EH (cell line): ENCODE measurements at places on chromosomes 2 and 18.

DNA sequence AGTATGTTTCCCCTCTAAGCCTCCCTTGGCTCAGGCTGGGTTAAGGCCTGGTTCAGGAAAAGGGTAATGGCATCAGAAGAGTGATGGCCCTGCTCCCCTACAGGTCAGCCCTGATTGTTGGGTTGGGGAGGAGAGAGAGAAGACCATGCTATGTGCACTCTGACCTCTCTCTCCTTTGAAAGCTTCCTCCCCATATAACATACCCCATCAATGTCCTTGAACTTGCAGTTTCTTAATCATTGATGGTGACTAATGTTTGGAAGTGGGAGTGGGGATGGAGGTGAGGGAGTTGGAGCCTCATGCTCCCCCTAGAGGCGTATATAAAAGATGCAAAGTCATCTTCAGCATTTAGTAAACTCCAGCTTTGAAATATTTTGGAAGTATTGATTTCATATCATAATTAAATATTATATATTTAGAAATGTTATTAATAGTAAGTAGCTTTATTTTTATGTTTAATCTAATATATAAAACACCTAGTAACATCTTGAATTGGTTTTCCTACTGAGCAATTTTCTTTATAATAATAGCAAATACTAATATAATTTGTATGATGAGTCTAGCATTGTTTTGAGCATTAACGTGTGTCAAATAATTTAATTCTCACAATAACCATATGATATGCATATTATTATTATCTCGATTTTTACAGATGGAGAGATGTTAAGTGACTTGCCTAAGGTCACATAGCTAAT lies 8.8 kb downstream of the PLCL1 start:
- peak; percentile 55 for DNase-seq

DNA sequence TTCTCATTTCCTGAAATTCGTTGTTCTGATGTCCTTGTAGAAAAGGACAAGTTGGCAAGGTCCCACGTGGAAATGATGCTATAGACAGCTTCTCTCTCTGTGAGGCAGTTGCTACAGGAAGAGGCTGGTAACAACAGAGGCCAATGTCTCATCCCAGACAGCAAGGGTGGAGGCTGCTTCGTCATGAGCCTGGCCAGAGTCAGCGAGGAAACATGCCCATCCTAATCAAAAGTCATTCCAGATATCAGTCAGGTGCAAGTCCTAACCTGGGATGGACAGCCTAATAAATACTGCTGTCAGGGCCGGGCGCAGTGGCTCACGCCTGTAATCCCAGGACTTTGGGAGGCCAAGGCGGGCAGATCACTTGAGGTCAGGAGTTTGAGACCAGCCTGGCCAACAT lies 6.4 kb upstream of the SMAD7 start:
- peak; percentile 56 for DNase-seq

DNA sequence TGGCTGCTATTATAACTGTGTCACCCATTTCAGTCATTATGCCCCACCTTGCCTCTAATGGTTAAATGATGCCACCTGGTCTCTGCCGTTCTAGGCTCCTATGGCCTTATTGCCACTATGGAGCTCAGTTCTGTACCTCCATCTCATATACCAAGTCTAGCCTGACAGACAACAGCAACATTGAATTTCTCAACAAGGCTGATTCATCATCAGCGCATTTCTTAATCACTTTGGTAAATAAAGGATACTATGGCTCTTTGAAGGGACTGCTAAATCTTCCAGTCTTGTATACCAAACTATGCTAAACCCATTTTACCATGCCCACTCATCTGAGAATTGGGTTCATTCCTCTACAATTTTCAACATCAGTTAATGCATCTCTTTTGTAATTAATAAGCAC lies 784.5 kb upstream of the CELF4 start:
- no peak for DNase-seq

- DNase-seq, result no peak
Measured at GRCh38 chr2:131516011-131516410, 11.7 kb upstream of the CCDC74A start.

GRCh38 chr2:222333397-222333796 lies 34.6 kb upstream of the PAX3 start:
- DNase-seq, result no peak
